ENCODE measurements at places on chromosomes 11 and 22.
A peak's percentile ranks its signal among the peaks of the same experiment; 100 is the strongest.

GRCh38 chr11:119617340-119617713 lies 111.7 kb downstream of the NECTIN1 start:
- DNase-seq = no peak

GRCh38 chr11:114159802-114160632 lies 100.5 kb downstream of the ZBTB16 start:
- DNase-seq = peak; percentile 78

GRCh38 chr11:103332409-103332808 lies 223.2 kb downstream of the DYNC2H1 start:
- no peak for DNase-seq

DNA sequence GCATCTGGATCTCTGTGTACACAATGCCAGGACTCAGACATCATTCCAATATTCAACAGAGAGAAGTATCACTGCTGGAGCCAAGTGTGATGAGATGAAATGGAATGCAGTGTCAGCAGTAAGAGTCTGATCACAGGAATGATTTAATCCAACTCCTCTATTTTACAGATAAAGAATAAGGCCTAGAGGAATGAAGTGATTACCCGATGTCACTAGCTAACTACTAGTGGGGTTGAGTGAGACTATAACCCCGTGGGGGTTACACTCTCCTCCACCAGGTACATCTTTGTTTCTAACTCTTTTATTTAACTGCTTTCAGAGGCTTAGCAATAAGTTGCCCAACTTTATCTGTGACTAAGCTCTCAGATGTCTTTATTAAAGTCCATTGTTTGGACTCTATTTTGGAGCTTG lies 94.2 kb upstream of the FAT3 start:
- no peak for DNase-seq

DNA sequence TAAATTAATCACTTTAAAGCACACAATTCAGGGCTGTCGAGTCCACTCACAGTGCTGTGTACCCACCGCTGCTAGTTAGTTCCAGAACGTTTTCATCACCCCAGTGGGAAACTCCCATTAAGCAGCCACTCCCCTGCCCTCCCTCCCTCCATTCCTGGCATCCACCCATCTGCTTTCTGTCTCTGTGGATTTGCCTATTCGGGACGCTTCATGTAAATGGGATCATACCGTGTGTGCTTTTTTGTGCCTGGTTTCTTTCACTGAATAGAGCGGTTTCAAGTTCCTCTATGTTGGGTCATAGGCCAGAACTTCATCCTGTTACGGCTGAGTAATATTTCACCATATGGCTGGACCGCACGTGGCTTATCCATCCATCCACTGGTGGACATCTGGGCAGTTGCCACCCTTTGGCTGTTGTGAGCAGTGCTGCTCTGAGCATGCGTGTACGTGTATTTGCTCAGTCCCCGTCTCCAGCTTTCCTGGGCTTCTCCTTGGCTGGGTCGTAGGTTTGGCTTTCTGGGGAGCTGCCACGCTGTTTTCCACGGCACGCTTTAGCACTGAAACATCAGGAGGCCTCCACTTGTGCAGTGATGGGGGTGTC lies 30.1 kb downstream of the ARHGAP8 start:
- DNase-seq = no peak

DNA sequence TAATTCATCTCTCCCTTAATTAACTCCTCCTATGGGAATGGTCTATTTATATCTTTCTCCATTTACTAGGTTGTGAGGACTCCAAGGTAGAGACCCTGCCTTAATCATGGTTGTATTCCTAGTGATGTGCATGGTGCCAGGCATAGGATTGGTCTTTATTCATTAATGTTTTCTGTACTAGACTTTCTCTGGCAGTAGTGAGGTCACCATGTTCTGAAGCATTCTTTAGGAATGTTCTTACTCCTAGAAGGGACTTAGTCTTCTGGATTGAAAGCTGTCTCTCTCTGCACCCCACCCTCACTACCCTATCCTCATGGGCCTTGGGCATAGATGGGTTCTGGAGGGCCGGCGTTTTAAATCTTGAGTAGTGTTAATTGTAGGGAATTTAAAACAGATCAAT lies 10.6 kb upstream of the INSC start:
- no peak for DNase-seq

DNA sequence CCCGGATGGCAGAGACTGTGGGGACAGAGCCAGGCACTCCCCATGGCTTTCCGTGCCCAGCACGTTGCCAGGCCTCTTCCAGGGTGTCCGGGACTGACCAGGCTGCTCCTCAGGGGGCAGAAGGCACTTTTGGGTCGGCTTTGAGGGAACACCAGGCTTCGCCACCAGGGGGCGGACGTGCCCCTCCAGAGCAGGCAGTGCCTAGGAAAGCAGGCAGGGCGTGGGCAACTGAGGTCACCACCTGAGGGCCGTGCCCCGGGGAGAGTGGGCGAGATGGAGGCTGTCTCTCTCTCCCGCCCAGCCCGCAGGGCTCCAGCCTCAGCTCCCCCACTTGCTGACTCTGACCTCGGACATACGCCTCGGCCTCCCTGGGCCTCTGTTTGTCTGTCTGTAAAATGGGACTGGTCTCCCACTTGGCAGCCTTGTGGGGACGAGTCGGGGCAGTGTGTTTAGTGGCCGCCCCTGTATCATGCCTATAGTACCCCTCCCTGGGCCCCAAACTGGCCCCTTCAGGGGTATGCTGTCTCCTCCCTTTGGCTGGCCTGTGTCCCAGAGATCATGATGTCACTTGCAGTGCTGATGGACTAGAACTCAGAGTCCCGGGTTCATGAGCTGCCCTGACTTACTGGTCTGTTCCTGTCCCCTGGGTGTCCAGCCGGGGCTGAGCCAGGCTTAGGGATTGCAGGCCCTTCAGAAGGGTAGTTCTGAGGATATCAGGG lies 4.4 kb upstream of the PRR5 start:
- peak; percentile 87 for DNase-seq

- DNase-seq = no peak
These were observed 33.2 kb upstream of the LDHA start for GRCh38 chr11:18361154-18361553.

- no peak for DNase-seq
These were observed 27.4 kb upstream of the MALAT1 start for GRCh38 chr11:65471447-65471891.

DNA sequence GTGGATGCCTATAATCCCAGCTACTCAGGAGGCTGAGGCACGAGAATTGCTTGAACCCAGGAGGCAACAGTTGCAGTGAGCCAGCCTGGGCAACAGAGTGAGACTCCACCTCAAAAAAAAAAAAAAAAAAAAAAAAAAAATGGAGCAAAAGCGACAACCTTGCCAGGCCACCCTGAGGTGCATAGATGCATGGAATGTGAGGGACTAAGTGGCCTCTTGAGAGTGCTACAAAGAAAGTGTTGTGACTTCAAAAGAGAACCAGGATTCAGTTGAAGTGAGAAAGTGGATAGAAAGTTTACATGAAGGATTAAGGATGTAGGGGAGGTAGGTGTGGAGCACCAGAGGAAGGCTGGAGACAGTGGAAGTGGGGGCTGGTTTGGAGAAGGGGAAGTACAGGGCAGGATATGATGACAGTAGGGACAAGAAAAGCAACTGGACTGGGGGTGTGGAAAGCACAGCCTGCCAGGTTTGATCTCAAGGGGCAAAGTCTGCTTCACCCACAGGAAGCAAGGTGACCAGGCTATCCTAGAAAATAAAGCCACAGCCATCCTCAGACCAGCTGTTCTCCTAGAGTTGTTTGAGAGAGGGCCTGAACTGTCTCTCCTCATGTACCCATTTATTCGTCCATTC lies 36.0 kb upstream of the OLFML1 start:
- no peak for DNase-seq

GRCh38 chr11:112221274-112221835 lies 4.9 kb upstream of the PTS start:
- DNase-seq = no peak

GRCh38 chr11:1468002-1468401 lies 18.6 kb downstream of the MOB2 start:
- DNase-seq = no peak

DNA sequence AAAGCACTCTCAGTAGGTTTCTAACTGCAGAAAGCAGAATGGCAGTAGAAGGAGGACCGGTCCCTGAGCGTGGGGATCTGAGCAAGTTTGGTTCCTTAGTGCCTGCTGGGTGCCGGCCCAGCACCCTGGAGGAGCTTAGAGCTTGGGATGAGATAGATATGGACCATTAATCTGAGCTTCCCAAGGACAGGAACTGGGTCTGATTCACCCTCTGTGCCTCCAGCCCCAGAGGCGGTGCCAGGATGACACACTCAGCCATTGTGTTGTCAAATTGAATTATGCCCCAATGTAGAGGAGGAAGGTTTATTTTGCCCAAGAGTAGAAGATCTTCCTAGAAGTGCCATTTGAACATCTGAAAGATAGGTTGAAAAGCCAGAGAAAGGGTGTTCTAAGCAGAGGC lies 4.3 kb downstream of the ZC3H7B start:
- DNase-seq = no peak

- DNase-seq = no peak
These were observed 739 bp downstream of the CELSR1 start for GRCh38 chr22:46536537-46537224.

DNA sequence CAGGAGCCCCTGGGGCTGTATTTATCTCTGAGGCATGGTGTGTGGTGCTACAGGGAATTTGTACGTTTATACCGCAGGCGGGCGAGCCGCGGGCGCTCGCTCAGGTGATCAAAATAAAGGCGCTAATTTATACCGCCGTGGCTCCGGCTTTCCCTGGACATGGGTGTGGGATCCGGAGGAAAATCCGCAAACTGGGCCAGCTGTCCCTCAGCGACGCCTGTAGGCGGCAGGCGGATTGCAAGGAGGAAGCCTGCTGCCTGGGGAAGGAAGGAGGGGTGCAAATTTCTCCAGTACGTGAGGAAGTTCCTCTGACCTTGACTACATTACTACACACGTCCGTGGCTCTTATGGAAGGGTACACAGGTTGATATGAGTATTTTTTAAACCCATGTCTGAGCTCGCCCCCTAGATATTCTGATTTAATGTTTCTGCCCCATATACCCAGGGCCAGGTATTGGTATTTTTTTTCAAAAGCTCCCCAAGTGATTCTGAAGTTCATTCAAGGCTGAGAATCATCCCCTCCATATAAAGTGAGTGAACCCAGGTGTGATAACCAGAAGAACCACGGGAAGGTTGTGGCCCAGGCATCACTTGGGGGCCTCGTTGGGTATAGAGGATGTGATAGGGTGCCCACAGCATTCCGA lies 2.8 kb downstream of the MYOD1 start:
- DNase-seq = no peak

GRCh38 chr11:2385156-2386151 lies 8.3 kb downstream of the CD81 start:
- no peak for DNase-seq

GRCh38 chr22:39301926-39302325 lies 17.5 kb downstream of the RPL3 start:
- no peak for DNase-seq

DNA sequence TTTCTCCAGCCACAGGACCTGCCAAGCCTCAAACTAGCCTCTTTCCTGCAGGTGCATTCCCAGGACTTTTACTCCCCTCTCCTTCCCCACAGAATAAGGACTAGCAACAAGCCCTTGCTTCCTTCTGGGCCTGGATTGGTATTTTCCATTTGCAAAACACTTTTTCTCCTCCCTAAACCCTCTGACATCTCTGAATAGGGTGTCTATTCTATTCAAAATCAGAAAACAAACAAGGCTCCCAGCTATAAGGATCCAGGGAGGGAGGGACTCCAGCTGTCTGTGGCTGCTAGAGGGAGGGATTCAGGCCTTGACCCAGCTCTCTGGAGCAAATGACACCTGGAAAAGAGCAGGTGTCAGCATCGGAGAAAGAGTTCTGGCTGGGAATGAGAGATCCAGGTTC lies 168.5 kb upstream of the BDNF start:
- no peak for DNase-seq

DNA sequence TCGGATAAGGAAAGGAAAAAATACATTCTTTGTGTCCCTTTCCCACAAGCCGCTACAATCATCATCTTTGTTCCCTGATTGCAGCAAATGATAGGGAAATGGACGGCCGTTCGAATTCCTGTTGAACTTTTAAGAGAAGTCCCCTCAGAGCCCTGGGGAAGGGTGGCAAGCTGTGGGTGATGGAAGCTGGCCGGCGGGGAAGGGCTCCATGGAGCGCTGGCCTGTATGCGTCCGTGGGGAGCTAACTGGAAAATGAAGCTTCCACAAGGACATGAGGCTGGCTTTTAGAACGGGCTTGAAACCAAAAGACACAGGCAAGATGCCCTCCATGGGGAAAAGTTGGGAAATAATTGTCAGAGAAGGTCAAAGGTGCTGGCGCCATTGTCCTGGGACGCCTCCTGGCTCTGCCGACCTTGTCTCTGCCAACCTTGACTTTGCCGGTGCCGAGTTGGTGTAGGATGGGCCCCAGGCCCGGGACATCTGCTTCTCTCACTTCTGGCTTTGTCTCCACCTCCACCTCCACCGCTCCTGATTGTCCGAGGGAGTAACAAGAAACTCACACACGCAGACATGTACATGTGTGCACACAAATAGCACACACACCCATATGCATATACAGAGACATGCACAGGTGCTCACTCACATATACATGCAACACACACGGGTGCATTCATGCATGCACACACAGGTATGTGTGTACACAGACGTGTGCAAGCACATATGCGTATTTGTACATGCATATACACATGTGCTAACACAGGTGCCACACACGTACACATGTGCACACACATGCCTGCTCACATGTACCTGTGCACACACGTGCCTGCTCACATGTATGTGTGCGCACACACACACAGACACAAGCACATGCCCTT lies 14.5 kb upstream of the PPARA start:
- DNase-seq = no peak

DNA sequence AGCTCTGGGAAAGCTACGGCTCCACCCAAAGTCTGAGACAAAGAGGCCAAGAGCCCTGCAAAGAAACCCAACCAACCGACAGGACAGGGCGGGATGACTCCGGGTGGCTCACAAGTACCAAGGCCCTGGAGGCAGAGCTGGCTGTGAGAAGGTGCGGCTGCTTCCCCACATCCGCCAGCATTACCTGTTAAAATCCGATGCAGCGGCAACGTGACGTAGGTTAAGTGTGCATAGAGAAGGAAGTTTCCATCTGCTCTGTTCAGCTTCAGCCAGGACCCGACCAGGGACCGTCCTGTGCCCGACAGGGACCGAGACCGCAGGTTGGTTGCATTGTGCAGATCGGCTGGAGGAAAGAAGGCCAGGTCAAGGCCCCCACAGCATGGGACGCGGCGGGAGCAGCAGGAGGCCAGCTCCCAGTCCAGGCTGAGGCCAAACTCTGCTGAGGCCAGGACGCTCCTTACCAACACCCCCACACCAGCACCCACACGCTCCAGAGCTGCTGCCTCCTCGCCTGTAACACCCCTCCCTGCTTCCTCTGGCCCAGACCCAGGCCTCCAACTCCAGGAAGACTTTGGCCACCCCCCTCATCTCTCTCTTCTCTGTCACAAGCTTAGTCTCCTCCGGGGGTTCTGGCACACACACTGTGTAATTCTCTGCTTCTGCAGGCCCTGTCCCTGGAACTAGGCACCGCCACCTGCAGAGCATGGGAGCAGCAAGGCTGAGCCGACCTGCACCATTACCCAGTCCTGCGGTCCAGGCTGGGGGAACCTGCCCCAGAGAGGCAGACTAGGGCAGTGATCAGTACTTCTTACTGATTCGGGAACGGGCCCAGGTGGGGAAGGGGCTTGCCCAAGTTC lies 34.1 kb downstream of the NUP50 start:
- DNase-seq = no peak
